ENCODE measurements at places on chromosomes 13 and 19.

DNA sequence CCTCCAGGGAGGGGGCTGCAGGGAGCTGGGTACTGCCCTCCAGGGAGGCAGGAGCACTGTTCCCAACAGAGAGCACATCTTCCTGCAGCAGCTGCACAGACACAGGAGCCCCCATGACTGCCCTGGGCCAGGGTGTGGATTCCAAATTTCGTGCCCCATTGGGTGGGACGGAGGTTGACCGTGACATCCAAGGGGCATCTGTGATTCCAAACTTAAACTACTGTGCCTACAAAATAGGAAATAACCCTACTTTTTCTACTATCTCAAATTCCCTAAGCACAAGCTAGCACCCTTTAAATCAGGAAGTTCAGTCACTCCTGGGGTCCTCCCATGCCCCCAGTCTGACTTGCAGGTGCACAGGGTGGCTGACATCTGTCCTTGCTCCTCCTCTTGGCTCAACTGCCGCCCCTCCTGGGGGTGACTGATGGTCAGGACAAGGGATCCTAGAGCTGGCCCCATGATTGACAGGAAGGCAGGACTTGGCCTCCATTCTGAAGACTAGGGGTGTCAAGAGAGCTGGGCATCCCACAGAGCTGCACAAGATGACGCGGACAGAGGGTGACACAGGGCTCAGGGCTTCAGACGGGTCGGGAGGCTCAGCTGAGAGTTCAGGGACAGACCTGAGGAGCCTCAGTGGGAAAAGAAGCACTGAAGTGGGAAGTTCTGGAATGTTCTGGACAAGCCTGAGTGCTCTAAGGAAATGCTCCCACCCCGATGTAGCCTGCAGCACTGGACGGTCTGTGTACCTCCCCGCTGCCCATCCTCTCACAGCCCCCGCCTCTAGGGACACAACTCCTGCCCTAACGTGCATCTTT lies 7.8 kb upstream of the CEACAM5 start:
- no peak for DNase-seq

GRCh38 chr19:30870876-30871275 lies 478.4 kb downstream of the TSHZ3 start:
- no peak for DNase-seq

DNA sequence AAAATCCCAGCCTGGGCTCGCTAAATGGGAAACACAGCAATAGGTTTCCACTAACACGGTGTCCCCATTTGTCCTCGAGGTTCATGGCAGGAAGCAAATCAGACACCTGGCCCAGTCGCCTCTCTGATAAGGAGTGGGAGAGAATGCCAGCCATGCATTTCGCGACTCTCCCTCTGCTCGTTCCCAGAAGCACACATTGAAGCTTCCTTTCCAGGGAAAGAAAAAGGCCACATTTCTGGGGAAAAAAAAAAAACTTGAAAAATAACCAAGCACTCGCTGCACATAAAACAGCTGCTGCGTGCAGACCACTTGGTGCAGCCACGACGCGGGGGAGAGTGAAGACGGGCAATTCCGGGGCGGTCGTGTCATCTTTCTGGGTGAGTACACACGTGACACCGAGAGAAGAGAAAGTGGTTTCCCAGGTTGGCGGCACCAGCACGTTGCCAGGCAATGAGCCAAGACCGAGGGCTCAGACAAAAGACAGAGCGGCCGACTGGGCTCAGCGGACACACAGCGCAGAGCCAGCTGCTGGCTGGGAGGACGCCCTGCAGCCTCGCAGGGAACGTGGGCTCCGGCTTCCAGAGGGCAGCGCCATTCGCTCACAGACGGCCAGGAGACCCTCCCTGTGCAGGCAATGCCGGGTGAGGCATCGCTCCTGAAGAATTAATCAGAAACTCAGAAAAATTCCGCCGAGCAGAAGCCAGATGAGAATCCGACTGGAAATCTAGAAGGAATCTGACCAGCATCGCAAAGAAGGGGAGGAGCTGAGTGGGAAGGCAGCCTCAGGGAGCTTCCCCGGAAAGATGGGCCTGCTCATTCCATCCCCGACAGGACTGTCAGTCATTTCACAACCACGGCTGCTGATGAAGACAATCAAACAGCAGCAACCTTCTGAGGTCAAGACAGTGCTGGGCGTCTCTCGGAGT lies 83.2 kb upstream of the IRS2 start:
- DNase-seq, result no peak

GRCh38 chr13:48110931-48111721 lies 16.2 kb upstream of the MED4 start:
- DNase-seq, result no peak

DNA sequence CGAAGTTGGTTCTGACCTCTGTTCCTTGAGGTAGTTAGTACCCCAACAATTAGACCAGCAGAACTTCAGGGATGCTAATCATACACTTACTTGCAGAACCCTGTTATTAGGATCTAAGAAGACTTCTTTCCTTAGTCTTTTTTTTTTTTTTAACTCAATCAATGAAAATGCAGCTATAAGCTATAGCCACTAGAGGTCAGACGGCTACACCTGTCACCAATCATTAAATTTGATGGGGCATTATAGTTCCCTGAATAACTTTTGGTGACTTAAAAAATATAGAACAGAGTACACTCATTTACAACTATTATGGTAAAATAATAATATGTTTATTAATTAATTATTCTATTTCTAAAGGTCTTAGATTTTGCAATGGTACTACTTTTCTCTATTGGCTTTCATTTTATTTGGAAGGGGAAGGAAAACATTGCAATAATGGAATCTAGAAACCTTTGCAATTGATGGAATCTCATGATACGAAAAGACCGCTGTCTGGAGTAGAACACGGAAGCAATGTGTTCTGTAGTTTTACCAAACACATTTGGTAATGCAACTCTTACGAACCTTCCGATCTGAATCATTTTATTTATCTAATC lies 483.2 kb downstream of the DIAPH3 start:
- no peak for DNase-seq

- DNase-seq, result no peak
Observed at GRCh38 chr19:27753622-27754021, 1459.3 kb downstream of the UQCRFS1 start.

DNA sequence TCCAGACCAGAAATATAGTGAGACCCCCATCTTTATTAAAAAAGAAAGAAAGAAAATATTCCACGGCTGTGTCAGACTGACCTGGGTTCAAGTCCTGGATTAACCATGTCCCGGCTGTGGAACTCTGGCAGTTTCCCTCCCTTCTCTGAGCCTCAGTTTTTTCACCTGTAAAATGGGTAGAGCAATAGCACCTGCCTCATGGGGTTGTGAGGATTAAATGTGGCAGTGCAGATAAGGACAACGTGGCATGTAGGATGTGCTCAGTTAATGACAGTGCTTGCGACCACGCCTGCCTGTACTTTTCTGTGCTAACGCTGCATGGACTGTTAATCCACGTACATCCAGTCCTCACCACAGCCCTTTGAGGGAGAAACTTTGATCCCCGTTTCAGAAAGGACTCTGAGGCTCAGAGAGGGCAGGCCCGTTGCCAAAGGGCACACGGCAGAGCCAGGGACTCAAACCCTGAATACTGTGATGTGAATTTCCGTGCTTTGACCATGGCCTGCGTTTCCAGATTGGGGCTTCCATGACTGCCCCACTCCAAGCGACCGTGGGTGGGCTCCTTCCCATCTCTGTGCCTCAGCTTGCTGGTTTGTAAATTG lies 16.1 kb downstream of the SBK2 start:
- DNase-seq, result no peak

DNA sequence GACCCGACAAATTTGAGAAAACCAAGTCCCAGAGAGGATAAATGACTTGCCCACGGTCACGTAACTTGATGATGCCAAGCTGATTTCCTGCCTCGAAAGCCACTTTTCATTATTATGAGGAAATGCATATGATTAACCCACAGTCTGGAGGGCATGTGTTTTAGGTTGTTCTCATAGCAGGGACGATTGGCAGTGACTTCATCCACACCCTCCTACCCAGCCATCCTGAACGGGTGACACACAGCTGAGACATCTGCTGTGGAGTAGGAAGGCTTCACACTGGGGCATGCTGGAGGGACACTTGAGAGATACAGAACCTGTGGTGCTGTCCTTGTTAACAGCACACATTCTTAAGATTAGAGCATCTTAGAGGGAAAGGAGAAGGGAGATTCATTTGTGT lies 65.4 kb upstream of the WDFY2 start:
- no peak for DNase-seq
